ENCODE measurements at places on chromosomes 16 and 17.
A peak's percentile ranks its signal among the peaks of the same experiment; 100 is the strongest.

DNA sequence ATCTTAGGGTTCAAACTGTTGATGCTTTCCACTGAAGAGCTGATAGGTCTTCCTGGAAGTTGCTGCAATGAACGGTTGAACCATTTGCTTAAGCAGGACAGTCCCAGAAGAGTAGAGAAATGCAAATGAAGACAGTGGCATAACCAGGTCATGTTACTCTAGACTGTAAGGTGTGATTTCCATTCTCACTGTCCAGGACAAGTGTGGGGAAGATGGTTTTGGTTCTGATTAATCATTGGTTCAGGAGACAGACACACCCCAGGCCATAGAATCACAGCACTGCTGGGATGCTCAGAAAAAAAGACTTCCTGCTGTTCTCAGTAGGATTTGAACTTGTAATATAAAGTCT, 34.8 kb upstream of the XYLT2 start:
- DNase-seq = no peak

GRCh38 chr17:45332989-45333701, 16.3 kb upstream of the MAP3K14 start:
- DNase-seq = no peak

- DNase-seq = no peak
Observed at GRCh38 chr16:5393070-5393469, 295.5 kb upstream of the EEF2KMT start.

GRCh38 chr16:17194190-17194780, 276.5 kb downstream of the XYLT1 start:
- peak; percentile 9 for DNase-seq

Data from right renal pelvis (tissue), 4 donors.